ENCODE measurements at places on chromosomes 7 and 10.
A peak's percentile ranks its signal among the peaks of the same experiment; 100 is the strongest.

GRCh38 chr10:48291190-48291589 lies 15.3 kb upstream of the MAPK8 start:
- no peak for DNase-seq

DNA sequence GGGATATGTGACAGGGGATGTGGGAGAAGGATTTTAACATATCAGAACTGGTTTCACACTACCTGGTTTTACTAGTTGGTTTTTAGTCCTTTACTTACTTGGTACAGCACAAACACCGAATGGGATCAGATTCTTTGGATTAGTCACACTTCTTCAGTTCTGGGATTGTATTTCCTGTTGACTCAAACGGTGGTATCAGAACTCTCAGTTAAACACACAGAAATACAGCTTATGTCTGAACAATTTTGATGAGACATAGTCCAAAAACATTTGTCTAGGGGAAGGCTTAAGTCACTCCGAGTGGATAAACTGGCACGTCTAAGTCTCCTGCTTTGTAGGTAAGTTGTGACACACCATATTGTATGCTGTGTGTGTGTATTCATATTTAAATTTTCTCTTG lies 480.5 kb downstream of the PHTF2 start:
- peak; percentile 68 for DNase-seq

DNA sequence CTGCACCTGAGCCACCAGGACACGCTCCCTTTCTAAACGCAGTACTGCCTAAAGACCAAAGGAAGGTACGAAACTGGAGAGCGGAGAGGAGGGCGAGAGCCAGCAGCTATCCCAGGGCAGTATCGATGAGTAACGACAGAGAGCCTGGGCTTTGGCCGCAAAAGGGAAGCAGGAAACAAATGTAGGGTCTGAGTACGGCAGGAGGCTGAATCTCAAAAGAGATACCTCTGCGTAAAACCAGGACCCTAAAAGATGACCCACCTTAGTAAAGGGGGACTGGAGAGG lies 20.4 kb downstream of the PARP12 start:
- no peak for DNase-seq

DNA sequence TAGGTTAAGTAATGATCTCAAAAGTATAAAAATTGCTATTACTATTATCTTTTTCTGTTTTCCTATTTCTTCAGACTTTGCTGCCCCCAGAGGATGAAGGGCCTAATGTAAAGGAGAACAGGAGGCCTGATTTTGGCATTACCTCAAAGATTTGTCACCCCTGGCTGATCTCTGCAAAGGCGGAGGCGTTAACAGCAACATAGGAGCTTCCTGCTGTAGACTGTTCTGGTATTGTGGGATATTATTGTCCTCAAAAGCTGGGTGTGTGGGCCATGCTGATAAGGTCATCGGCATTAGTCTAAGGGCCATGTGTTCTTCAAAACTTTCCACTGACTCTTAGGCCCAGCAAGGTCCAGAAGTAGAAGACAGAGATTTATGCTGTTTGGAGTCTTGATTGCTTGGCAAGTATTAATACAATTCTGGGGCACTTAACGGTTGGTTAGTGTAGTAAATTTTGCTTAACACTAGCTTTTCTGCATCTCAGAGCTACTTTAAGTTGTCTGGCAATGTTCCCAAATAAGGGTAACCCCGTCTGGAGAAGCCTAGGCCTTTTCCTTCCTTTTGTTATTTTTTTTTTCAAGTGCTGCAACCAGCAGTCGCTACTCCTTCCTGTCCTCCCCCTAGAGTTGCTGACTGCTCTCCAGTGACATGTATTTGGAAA lies 14.0 kb upstream of the ENTPD1 start:
- peak; percentile 37 for DNase-seq

DNA sequence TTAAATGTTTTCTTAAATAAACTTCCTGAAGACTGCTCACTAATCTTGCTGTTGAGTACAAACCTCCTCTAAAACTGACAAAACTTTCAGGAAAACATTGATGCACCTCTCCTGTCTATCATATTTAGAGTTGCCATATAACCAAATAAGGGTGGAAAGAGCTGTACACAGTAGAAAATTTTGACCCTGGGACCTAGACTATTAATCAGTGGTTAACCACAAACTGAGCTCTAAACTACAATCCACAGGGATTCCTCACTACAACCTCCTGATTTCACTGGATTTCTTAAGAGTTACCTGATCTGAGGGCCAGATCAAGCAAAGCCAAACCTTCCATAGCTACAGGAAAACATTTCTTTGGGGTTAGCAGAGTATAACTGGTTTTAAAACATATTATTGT lies 39.9 kb upstream of the WNT16 start:
- DNase-seq, result peak; percentile 79

GRCh38 chr10:99888622-99889021 lies 106.2 kb downstream of the ABCC2 start:
- peak; percentile 41 for DNase-seq

- DNase-seq, result peak; percentile 30
Measured at GRCh38 chr10:113666682-113667252, 2.9 kb upstream of the NRAP start.

DNA sequence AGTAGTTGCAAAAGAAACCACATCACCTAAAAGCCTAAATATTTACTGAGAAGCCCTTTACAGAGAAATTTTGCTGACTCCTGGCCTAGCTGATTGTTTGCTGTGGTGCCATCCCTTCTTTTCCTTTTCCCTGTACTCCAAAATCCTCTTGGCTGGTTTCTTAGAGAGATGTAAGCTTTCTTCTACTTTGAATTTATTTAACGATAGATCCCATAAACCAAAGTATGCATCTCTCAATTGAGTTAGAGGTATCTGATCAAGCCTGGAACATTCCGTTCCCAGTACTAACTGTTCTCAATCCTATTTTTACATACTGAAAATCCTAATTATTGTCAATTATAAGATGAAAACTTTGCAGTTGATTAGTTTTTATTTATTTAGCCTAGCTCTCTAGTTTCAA lies 6.3 kb downstream of the TMEM60 start:
- DNase-seq, result no peak

- no peak for DNase-seq
Measured at GRCh38 chr10:131889755-131890154, 11.1 kb upstream of the PPP2R2D start.

DNA sequence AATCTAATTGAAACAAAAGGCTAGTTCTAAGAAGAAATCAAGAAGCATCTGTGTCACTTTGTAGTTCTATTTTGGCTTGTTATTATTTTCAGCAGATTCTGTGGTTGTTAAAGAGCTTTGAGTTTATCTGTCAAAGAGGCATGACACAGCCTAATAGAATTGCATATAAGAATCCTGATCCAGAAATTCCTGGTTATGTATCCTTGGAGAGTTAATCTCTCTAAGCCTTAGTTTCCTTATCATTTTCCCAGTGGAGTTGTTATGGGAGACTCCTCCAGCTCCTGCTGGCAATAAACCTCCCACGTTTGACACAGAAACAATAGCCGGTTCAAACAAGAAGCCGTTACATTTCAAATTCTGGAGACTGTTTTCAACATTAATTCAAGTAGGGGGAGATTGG lies 288.3 kb downstream of the SDHAF3 start:
- no peak for DNase-seq

DNA sequence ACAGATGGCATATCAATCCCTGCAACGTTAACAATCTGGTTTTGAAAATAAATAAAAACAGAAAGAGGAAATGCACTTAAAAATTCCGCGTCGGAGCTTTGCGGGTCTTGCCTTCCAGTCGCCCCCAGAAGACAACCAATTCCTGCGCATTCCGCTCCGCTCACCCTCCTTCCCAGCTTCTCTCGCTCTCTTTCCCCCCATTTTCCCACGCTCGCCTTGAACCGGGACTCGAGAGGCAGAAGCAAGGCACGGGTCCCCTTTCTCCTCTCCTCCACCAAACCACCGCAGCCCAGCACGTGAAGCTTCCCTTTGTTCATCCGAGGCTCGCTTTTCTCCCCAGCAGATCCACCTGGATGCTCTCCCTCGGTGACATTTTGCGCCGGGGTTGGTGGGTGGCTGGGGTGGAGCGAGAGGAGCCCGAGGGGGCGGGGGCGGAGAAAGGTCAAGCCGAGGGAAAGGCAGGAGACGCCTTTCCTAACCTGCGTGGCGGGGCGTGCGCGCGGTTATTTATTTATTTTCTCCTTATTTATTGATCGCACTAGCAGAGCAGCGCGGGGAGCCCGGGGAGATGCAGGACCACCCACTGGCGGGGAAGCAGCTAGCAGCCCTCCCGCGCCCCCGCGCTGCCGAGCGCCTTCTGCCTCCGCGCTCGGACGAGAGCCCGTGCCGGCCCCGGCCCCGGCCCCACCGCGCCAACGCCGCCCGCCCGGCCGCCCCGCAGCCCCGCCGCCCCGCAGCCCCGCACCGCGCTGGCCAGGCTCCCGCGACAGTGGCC lies at the start of gene KCND2:
KCND2 (plus strand) TSS at position 475 of the 775 bp plus-strand sequence.
- peak; percentile 13 for DNase-seq

DNA sequence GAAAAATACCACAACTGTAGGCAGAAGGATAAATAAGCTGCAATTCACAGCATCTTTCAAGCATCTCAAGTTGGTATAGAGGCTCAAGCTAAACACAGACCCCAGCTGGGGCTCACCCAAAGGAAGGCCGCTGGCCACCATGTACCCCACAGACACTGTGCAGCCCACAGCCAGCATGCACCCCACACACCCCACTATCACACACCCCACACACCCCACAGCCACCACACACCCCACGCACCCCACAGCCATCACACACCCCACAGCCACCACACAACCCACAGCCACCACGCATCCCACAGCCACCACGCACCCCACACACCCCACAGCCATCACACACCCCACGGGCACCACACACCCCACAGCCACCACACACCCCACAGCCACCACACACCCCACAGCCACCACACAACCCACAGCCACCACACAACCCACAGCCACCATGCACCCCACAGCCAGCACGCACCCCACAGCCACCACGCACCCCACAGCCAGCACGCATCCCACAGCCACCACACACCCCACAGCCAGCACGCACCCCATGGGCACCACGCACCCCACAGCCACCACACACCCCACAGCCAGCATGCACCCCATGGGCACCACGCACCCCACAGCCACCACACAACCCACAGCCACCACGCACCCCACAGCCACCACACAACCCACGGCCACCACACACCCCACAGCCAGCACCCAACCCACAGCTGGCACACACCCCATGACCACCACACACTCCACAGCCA lies 214.7 kb downstream of the DNAJB6 start:
- no peak for DNase-seq

DNA sequence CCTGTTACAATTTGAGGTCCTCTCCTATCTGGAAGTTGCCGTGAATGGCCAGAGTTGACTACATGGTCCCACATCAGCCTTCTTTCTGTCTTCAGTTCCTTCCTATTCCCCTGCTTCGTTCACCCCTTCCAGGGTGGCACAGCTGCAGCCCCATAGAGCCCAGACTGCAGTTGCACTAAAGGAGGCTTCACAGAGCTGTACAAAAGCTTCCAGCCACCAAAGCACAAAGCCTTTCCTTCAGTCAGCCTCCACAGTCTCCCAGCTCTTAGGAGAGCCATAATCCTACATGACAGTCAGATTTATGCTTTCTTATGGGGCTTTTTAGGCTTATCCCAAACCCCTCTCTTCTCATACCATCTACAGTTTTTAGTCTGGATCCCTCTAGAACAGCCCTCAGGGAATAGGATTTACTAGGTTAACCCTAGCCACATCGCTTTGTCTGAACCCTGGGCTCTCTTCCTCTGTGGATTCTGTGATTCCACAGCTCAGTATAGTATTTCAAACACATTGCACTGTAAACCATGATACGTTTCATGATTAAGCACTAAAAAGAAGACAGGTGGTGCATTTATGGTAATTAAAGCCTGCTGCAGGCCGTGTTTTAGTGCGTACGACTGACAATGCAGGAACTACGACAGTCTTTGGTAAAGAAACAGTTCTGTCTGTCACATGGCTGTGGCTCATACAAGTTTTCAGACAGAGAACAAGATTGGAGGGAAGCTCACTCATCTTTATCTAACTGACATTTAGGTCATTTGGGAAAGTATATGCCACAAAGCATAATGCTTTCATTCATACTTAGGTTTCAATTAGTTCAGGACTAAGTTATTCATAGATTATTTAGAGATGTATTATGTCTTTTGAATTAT lies 208.3 kb upstream of the KMT2E start:
- no peak for DNase-seq

DNA sequence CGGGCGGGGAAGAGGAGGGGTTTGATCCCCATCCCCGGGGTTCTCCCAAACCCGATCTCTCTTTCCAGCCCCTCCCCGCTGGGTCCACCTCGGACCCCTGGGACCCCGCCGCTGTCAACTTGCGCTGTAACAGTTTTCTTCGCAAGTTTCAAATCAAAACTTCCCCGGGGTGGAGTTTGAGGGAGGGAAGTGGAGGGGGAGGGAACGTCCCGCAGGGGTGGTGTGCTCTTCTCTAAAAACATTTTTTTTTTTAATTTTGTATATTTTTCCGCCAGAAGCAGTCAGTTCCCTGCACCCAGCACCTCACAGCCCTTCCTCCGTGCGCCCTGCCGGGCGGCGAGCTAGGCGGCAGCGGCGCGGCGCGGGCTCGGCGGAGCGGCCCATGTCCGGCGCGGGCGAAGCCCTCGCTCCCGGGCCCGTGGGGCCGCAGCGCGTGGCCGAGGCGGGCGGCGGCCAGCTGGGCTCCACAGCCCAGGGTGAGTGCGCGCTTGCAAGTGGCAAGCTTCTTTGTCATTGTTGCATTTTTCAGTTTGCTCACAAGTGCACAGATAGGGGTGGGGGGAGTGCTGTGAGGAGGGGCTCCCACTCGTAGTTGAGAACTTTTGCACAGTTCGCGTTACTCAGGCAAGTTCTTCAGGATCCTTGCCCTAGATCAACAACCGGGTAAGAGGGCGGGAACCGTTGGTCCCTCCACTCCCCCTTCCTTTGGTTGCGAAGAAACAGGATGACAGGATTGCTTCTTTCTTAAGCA lies 933 bp downstream of the MDFIC start:
- peak; percentile 76 for DNase-seq

GRCh38 chr7:141722529-141722928 lies 14.4 kb downstream of the WEE2 start:
- no peak for DNase-seq

GRCh38 chr7:90271753-90272152 lies 26.8 kb downstream of the CFAP69 start:
- DNase-seq, result peak; percentile 34
